ENCODE measurements at places on chromosomes 7 and 10. TPM values are rescaled to one million over a fixed set of nuclear protein-coding genes. Genes with fewer than 3 reads are reported as not detected.

PLAC9 gene
- total RNA-seq, result not detected

ENKUR gene
- total RNA-seq, result not detected

WDR86 gene
- total RNA-seq, result 0.32 TPM

OR13A1 gene
- not detected for total RNA-seq

PTF1A gene
- not detected for total RNA-seq

THNSL1 gene
- 3.8 TPM for total RNA-seq

HOXA13 gene
- total RNA-seq, result not detected

PIP gene
- not detected for total RNA-seq

DNA sequence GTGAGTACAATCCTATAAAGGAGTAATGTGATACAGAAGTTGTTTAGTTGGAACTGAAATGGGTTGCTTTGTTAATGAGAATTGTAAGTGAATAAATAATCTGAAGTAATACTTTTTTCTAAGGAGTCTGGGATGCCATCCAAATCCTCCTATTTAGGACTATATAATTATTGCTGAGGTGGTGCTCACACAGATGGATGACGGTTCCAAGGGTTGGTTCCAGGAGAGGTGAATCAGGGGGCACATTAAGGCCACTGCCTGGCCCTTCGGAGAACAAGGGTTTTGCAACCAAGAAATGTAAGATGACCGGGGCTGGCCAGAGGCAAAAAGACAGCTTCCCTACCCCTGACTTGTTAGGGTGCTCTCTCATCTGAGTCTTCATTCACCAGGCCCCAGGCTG lies 352.7 kb downstream of the PHTF2 start:
- no peak overlapping the region for H3K4me3 ChIP-seq
- no peak overlapping the region for H3K27ac ChIP-seq
- no peaks in the 10 kb centered on the region for H3K27me3 ChIP-seq

DNA sequence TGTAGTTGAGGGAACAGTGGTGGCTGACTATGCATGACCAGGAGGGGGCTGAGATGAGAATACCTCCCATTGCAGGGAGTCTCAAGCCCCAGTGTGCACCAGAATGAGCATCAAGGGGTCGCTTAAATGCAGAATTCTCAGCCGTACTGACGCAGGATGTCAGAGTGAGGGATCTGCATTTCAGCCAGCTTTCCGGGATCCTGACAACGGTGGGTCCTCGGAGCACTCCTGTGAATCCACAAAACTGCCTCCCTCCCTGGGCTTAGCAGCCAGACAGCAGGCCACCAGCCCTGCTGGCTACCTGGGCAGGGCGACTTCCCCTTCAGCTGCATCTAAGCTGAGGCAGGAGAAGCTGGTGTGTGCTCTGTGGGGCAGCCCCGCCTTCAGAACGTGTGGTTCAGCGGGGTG lies 21.8 kb upstream of the LOXL4 start:
- H3K27ac ChIP-seq, result no peak overlapping the region
- H3K4me3 ChIP-seq, result no peak overlapping the region
- H3K36me3 ChIP-seq, result no peaks in the 10 kb centered on the region
- peaks cover 5% of the 10 kb centered on the region for H3K27me3 ChIP-seq

DNA sequence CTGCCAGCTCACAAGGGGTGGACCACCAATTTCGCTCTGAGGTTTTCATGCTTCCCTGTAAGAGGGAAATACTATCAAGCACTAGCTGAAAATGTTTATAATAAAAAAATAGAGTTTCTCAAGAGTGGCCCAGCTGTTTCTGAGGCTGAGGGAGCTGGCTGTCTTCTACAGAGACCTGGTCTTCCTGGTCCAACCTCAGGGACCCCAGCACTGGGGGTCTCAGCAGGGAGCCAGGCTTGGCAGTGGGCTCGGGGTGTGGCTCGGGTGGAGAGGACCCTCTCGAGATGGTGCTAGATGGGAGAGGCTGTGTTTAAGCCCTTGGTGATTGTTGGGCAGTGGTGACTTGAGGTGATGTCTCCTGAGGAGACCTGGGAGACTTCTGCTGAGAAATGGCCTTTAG lies 87.3 kb upstream of the SHH start:
- no peak for DNase-seq
- peaks cover 4% of the 10 kb centered on the region for H3K27me3 ChIP-seq
- H3K27ac ChIP-seq, result no peak overlapping the region

DNA sequence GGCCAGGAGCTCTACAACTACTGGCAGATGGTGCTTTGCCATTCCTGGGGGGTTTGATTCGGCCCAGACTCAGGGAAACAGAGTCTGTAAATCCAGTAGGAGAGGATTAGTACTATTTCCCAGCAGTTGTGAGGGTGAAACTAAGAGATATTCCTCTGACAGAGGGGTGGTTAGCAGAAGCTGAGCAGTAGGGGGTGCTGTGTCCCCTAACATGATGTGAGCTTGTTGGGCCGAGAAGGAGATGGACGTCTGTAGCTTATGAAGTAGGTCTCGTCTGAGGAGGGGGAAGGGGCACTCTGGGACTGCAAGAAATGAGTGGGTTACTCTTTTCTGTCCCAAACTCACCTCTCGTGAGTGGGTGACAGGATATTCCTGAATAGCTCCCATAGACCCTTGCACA lies 179.2 kb upstream of the MBL2 start:
- no peak overlapping the region for H3K27ac ChIP-seq
- DNase-seq, result no peak
- H3K4me1 ChIP-seq, result no peaks in the 10 kb centered on the region
- H3K36me3 ChIP-seq, result no peaks in the 10 kb centered on the region
- no peak overlapping the region for H3K4me3 ChIP-seq

DNA sequence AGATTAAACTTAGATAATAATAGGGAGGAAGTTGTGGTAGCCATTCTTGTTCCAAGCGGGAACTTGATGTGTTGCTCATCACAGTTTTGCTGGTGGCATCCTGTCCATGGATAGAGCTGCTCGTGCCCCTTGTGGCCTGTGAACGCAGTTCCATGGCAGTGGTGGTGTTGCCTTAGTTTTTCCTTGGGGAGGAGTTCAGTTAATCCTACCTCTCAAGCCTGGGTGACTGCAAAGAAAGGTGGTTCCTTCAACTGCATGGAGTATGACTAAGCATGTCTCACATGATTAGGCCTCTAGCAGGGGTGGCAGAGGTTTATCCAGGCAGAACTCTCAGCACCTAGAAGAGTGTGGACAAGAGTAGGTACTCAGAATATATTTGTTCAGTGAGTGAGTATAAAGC lies 99.7 kb downstream of the MAPK8 start:
- no peak overlapping the region for H3K4me3 ChIP-seq
- no peaks in the 10 kb centered on the region for H3K4me1 ChIP-seq
- H3K27me3 ChIP-seq, result no peaks in the 10 kb centered on the region
- peaks cover 13% of the 10 kb centered on the region for H3K36me3 ChIP-seq

- DNase-seq, result no peak
- peaks cover 7% of the 10 kb centered on the region for H3K4me1 ChIP-seq
- H3K36me3 ChIP-seq, result no peaks in the 10 kb centered on the region
- H3K27ac ChIP-seq, result no peak overlapping the region
Measured at GRCh38 chr10:59708816-59709394, 745 bp downstream of the SLC16A9 start.

DNA sequence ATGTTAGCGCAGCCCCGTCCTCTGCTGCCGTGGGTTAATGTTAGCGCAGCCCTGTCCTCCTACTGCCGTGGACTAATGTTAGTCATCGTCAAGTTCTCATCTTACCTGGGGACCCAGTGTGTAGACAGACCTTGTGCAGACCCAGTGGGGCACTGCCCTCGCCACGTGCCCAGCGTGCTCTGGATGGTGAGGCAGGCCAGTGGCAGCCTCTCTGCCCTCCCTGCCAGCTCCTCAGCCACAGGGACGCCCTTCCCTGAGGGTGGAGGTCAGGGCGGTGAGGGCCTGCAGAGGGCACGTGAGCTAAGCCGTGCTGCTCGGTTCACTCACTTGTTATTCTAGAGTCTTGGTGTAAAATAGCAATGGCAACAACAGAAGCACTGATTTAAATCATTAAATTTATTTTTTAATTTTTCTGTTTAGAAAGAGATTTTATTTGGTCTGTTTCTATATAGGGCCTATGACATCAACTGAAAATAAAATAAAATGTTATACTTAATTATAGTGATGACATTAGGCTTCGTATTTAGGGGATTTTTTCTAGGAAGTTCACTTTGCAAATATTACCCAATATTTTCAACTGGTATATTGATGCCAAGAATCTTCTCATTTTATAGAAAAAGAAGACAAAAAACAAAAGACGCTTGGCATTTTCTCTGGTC lies 48.4 kb downstream of the NKX6-2 start:
- DNase-seq, result no peak
- no peak overlapping the region for H3K27ac ChIP-seq
- H3K36me3 ChIP-seq, result no peaks in the 10 kb centered on the region
- H3K4me3 ChIP-seq, result no peak overlapping the region
- H3K4me1 ChIP-seq, result no peaks in the 10 kb centered on the region

DNA sequence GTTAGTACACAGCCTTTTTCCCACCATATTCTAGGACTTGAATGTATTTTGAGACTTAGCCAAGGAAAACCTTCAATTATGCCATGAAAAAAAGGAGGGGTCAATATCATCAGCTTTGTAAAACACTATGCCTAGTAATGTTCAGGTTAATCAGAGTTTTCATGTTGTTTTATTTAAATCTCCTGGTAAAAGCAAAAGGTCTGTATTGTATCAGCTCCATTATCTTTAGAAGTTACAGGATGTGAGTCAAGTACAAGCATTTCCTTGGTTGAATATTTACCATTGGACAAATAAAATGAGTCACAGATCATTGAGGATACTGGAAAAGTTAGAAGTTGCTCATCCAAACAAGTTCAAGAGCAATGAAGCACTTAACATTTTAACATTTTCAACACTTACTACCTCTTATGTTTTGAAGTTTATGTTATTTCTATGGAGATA lies 89.9 kb upstream of the CAPZA2 start:
- no peak for DNase-seq
- no peaks in the 10 kb centered on the region for H3K36me3 ChIP-seq
- no peaks in the 10 kb centered on the region for H3K4me1 ChIP-seq
- no peak overlapping the region for H3K4me3 ChIP-seq

GRCh38 chr10:107442035-107442505 lies 277.6 kb upstream of the SORCS1 start:
- H3K27ac ChIP-seq, result no peak overlapping the region
- DNase-seq, result no peak
- H3K36me3 ChIP-seq, result no peaks in the 10 kb centered on the region
- H3K27me3 ChIP-seq, result no peaks in the 10 kb centered on the region
- H3K4me1 ChIP-seq, result no peaks in the 10 kb centered on the region

DNA sequence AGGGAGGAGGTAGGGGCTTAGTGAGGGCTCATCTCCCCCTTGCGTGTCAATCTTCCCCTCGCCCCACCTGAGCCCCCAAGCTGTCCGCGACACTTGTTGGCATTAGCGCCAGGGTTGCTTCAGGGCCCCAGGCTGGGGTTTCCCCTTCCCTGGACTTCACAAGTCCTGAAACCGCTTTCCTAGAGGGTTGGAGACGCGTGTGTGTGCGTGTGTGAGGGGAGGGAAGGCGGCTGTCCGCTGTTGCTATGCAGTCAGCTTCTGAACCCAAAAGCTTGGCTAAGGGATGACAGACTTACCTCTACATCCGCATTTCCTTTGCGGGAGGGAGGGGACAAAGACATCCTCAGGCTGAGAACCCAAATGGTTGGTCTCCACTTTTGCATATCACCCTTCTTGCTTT lies 803 bp downstream of the GOLGA7B start:
- H3K4me3 ChIP-seq, result peak overlapping the region; percentile 84
- peak overlapping the region; percentile 78 for H3K27ac ChIP-seq
- peaks cover 37% of the 10 kb centered on the region for H3K4me1 ChIP-seq
- DNase-seq, result peak; percentile 52

GRCh38 chr7:76011442-76011861 lies 17.1 kb upstream of the TMEM120A start:
- H3K4me1 ChIP-seq, result peaks cover 24% of the 10 kb centered on the region
- peaks cover 38% of the 10 kb centered on the region for H3K36me3 ChIP-seq
- peaks cover 9% of the 10 kb centered on the region for H3K27me3 ChIP-seq
- H3K4me3 ChIP-seq, result no peak overlapping the region
- DNase-seq, result no peak

DNA sequence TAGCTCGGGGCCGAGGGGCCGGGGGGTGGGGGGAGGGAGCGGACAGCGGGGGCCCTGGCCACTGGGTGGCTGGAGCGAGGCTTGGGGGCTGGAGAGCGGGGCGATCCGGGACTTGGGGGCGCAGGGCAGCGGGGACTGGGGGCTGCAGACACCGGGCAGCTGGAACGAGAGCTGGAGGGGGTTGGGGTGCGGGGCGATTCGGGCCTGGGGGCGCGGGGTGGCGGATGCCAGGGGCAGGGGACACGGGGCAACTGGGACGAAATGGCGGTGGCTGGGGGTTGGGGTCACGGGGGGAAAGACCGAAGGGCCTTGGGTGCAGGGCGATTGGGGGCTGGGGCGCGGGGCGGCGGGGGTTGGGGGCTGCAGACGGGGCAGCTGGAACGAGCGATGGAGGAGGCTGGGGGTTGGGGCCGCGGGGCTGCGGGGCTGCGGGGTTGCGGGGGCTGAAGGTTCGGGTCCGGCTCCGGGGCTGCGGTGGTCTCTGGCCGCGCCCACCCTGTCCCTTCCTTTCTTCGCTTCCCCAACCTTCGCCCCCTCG lies 590 bp downstream of the COL26A1 start:
- no peak overlapping the region for H3K27ac ChIP-seq
- no peak overlapping the region for H3K4me3 ChIP-seq
- peaks cover 25% of the 10 kb centered on the region for H3K27me3 ChIP-seq
- DNase-seq, result no peak
- H3K4me1 ChIP-seq, result peaks cover 16% of the 10 kb centered on the region

- H3K4me1 ChIP-seq, result peaks cover 22% of the 10 kb centered on the region
- no peak for DNase-seq
- H3K27ac ChIP-seq, result no peak overlapping the region
- H3K4me3 ChIP-seq, result no peak overlapping the region
- no peaks in the 10 kb centered on the region for H3K27me3 ChIP-seq
Measured at GRCh38 chr7:77244222-77244934, 44.8 kb upstream of the FGL2 start.

DNA sequence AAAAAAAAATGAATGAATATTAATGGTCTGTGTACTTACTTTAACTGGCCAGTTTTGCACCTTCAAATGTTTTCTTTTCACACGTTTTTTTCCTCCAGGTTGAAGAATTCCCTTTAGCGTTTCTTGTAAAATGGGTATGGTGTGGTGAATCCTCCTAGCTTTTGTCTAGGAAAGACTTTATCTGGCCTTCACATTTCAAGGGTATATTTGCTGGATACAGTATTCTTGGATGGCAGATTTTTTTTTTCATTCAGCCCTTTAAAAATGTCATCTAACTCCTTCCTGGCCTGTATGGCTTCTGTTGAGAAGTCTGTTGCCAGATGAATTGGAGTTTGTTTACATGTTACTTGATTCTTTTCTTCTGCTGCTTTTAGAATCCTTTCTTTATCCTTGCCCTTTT lies 10.1 kb downstream of the SLC25A40 start:
- no peak overlapping the region for H3K27ac ChIP-seq
- H3K4me3 ChIP-seq, result no peak overlapping the region
- no peaks in the 10 kb centered on the region for H3K27me3 ChIP-seq
- DNase-seq, result no peak
- peaks cover 83% of the 10 kb centered on the region for H3K36me3 ChIP-seq
- peaks cover 4% of the 10 kb centered on the region for H3K4me1 ChIP-seq

- no peak overlapping the region for H3K4me3 ChIP-seq
- no peaks in the 10 kb centered on the region for H3K27me3 ChIP-seq
- H3K36me3 ChIP-seq, result no peaks in the 10 kb centered on the region
- H3K27ac ChIP-seq, result no peak overlapping the region
- no peaks in the 10 kb centered on the region for H3K4me1 ChIP-seq
- DNase-seq, result no peak
Measured at GRCh38 chr7:33798686-33799325, 106.5 kb upstream of the BMPER start.
